ENCODE measurements at places on chromosomes 2 and 18.

DNA sequence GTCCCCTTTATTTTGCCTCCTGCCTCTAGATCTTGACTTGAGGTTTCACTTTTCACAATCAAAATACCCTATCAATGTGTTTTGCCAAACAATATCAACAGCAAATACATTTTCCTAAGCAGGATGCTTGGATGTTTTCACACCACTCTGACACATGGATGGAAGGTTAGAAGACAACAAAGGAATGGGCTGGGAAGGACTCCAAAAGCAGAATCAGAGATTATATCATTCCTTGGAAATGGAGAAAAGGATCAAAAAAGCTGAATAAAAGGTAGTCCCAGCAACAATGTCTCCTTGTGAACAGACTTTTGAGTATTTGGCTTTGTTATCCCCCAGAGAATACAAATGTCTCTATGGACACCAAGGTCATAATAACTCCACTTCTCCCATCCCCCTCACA lies 170.8 kb downstream of the ETAA1 start:
- no peak for DNase-seq

DNA sequence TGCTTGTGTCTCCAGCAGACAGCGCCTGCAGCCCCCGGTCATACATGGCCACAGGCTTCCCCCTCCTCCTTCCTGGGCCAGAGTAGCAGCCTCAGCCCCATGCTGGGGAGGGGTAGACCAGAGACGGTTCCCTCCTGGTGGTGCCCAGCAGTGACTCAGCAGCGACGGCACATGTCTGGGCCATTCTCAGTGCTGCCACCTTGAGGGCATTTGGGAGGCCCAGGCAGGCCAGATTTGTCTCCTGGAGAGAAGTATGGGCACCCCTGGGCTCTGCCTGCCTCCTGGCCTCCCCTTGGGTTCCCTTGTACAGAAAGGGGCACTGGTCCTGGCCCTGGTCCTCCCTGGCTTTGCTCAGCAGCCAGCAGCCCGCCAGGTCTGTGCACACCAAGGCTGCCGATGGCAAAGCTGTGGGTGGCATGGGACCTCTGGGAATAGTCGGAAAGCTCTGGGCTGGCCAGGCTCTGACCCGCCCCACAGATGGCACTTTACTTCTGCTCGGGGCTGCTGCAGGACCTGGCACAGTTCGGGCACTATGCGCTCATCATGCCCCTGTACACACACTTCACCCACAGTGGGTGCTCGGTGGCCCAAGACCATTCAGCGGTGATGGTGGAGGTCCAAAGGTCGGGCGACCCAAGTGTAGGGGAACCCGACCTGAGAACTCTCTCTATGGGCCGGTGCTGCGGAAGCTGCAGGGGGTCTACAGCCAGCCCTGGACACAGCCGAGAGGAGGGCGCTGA lies 11.4 kb upstream of the ALPI start:
- DNase-seq: peak; percentile 65

GRCh38 chr2:138028538-138028937 lies 64.3 kb downstream of the HNMT start:
- no peak for DNase-seq

DNA sequence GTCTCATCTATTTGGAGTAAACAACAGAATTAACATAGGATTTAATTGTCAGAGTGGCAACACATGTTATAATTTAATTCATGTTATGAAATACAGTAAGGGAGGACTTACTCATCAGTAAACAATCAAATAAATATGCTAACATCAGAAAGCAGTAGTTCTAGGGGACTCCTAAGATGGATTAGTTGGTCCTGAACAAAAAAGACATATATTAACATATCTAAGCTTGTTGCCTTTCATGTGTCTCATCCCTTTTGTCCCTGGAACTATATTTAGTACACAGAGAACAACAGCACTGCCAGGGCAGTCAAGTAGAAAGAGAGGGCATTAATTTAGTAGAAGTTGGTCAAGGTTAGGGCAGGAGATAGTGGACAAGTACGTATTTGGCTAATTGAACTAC lies 117.8 kb upstream of the FZD5 start:
- DNase-seq: no peak

- no peak for DNase-seq
Measured at GRCh38 chr2:19359021-19359357, 566 bp upstream of the OSR1 start.

DNA sequence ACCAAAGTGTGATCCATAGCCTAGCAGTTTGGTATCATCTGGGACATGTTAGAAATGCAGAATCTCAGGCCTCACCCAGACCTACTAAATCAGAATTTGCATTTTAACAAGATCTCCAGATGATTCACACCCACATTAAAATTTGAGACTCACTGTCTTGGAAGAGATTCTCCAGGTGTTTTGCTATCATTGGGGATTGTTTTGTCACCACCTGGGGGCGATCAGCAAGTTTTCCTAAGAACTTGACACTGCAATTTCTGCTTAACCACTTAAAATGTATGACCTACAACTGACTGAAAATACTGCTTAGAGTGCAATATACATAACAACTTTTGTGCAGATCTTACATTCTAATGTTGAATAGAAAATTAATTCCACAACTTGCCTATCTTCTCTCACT lies 18.9 kb upstream of the ITGA4 start:
- DNase-seq: no peak

DNA sequence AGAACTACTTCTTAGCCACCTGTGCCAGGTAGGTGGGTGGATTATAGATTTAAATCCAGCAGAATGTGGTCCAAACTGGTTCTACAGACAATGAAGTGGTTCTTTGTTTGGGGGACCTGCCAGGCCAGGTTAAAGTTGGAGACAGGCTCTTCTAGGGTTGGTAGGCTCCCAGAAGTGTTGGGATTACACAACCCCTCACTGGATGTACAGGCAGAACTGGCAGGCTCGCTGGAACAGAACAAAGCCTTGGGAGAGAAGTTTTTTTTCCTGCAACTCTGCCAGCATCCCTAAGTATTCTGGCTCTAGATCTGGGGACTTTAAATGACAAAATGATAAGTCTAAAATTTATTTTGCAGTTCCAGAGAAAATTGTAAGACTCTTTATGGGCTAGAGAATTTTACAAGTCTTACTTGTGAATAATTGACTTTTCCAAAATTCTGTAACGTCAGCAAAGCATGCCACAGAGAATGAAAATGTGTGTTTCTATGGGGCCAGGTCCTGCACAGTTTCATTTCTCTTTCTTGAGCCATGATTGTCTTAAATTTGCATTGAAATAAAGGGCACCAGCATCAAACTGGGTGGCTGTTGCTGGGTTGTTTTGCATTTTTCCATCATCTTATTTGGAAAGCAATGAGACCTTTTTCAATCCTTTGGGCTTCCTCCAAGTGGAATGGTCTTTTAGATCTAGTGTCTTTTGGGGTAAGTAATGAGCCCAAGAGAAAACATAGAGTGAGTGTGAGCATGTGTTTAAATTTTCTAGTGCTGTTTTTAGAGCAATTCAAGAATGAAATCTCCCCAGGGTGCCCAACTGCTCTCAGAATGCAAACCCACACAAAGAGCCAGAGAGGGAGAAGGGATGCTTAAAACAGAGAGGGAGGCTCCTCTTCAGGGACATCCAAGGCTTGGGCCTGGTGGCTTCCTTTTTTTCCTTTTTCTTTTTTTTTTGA lies 32.4 kb upstream of the ATL2 start:
- DNase-seq: no peak

DNA sequence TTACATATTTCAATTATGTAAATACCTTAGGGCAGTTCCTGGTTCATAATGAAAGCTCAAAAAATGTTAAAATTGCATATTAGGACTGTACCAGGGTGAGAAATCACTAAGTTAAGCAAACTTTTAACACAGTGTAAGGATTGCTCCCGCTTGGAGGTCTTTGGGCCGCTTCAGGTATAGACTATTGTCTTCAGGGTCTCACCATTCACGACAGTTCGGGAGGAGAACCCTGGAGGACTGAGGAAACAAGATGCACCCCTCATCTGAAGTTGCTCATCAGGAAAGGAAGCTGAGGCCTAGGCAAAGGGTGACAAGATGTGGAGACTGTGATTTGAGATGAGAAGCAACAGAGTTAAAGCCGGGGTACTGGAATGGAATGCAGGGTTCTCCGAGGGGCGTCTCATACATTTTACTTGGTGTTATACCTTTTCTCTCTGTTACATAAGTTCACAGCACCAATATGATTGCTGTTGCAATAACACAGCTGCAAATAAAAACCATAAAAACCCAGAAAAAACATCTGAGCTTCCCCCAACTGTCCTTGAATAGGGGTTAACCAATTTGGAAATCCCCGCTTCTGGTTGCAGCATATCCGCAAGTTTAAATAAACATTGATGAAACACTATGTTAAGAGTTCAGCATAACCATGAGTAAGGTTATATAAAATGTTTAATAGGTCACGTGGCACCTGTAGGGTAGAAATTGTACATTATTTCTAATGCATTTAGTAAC lies 40.1 kb downstream of the FBXO48 start:
- no peak for DNase-seq

GRCh38 chr2:151999053-151999452 lies 99.8 kb downstream of the CACNB4 start:
- peak; percentile 21 for DNase-seq

DNA sequence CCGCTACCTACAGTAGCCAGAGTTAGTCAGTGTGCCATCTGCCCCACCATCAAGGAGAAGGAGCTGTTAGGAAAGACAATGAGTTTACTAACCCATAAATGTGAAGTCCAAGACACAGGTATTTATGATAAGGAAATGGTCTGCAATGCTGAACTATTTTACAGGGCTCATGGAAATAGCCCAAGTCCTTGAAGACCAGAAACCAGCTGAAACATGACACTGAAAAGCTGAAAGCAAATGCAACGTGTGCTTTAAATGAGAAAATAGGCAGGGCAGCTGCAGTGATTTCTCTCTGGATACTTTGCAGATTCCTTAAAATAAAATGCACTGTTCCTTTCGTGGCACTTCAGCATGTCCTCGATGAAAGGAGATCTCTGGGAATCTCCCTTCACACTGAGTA lies 256.4 kb upstream of the TCF4 start:
- DNase-seq: no peak

GRCh38 chr2:126495189-126495588 lies 160.8 kb upstream of the GYPC start:
- no peak for DNase-seq

DNA sequence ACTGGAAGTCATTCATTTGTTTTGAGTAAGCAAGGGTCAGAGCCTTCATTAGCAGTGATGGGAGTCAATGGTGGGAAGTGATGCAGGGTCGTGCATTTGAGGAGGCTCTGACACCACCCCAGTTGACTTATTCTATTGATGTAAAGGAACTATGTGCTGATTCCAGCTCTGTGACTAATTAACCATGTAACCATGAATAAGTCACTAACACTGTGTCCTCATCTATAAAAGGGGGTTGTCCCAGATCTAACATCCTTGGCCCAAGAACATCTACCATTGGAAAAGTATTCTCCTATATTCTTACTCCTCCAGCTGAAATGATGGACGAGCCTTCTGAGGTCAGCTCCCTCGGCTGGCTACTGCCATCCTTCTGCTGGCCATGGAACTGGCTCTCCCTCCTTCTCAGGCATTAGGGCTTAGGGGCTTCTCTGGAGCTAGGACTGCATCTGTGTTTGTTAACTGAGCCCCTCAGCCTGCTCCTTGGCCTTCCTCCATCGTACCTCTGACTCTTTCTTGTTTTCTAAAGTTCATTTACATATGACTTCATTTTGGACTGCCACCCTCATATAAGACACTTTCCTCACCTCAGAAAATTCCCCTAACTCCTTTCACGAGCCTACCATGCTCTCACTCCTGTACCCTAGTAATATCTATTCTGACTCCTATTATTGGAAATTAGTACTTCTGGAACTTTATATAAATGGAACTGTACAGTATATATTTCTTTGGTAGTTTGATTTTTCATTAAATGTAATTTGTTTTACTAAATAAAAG lies 115.5 kb downstream of the KCTD1 start:
- no peak for DNase-seq

- DNase-seq: no peak
Measured at GRCh38 chr2:143764706-143765105, 635.5 kb downstream of the ARHGAP15 start.

- no peak for DNase-seq
Measured at GRCh38 chr2:26886736-26887135, 38.8 kb downstream of the DPYSL5 start.

DNA sequence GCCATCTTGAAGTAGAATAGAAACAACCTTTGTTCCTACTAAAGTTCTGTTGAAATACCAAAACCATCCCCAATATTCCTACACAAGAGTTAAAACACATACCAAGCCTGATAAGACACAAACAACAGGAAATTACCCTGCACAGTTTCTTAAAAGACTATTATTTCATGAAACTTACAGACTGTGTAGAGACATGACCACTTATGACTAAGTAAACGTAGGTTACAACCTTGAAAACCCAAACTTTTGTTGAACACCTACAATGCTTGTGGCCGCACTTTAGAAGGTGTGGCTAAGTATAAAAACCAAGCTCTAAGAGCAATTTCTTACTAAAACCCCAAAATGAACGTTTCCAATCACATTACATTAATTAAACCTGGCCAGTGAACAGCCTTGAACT lies 2.0 kb downstream of the SMAD2 start:
- DNase-seq: no peak

DNA sequence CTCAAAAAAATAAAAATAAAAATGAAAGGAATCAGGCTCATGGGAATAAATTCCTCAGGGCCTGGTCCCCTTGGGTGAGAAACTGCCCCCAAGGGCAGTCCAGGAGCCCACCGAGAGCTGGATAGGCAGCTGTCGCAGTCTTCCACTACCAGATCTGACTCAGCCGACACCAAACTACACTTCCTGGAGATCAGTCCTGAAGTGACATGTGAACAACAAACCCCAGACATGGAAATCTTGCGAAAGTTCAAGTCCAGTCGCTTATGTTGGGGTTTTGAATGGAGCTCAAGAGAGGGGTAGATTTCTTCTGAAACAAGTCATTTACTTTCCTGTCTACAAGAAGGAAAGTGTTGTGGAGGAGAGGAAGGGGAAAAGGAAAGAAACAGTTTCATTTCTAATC lies 12.9 kb downstream of the ADCY3 start:
- no peak for DNase-seq

DNA sequence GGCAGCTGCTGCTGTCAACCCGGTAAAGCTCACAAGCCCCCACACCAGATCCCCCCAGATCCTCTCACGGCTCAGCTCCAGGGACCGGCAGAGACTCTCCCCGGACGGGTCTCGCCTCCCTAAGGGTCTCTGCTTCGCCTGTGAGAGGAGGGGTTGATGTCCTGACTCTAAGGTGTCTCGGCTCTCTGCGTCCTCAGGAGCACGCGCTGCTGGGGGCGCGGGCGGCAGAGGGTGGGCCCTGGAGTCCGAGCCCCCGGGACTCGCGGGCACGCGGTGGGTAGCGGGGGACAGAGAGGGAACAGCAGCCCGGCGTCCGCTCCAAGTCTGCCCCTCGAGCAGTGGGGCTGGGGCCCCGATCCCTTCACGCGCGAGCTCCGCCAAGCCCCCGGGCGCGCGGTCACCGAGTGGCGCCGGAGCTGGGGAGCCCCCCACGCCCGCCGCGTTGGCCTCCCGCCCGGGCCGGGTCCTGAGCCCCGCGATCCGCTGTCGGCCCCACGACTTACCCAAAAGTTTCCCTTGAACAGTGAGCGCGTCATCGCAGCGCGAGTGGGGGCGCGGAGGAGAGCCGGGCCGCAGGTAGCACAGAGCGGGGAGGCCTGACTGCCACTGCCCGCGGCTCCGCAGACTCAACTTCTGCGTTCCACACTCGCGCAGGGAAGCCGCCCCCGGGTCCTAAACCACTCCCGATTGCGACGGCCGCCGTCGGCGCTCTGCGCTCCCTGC lies at the start of gene PSTPIP2:
Gene PSTPIP2 (minus strand): TSS at position 608 of the 723 bp plus-strand sequence. CDS start 72 bp downstream, at position 536.
- peak; percentile 54 for DNase-seq

GRCh38 chr2:98236935-98237334 lies 109.3 kb upstream of the CNGA3 start:
- DNase-seq: no peak

- DNase-seq: no peak
Measured at GRCh38 chr2:216139884-216140283, 30.7 kb downstream of the XRCC5 start.

- no peak for DNase-seq
Measured at GRCh38 chr18:33761363-33761762, 183.3 kb downstream of the ASXL3 start.

Data from stimulated activated CD4-positive, alpha-beta T cell treated with anti-CD3 and anti-CD28 coated beads, Interleukin-4, amount 100 ng/mL, for 48 hours (primary cell).